Natural killer cell (primary cell): ENCODE measurements at places on chromosomes 4 and X. TPM values are rescaled to one million over a fixed set of nuclear protein-coding genes. Genes with fewer than 3 reads are reported as not detected.

The FANCB gene
- total RNA-seq = 7.8 TPM

DNA sequence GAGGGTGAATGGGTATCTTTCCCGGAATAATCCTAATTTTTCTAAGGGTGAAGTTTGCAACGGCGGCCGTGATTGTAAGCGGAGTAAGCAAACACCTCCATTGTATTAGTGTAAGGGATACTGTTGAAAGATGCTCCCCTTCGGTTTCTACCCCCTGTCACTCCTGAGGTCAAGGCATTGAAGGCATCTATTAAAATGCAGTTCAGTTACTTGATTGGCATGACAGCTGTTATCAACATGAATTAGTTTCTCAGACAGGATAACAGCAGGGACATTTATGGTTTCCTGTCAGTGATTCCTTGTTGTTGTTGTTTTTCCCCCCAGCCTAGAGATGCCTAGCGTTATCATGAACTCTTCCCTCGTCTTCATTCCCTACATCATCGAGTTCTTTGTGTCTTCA is 552 bp downstream of the SLC25A14 start:
- no peak for DNase-seq

GRCh38 chr4:9811806-9812205 is 30.4 kb downstream of the DRD5 start:
- no peak for DNase-seq

GRCh38 chrX:137067147-137067546 is 33.4 kb upstream of the GPR101 start:
- DNase-seq = no peak

GRCh38 chr4:37568489-37568888 is 117.7 kb downstream of the RELL1 start:
- DNase-seq = no peak

DNA sequence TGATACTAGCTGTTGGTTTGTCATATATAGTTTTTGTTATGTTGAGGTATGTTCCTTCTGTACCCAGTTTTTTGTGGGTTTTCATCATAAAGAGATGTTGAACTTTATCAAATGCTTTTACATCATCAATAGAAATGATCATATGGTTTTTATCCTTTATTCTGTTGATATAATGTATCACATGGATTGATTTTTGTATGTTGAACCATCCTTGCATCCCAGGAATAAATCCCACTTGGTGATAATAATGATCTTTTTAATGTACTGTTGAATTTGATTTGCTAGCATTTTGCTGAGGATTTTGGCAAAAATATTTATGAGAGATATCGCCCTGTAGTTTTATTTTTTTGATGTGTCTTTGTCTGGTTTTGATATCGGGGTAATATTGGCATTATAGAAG is 22.5 kb upstream of the NAA11 start:
- DNase-seq = no peak

DNA sequence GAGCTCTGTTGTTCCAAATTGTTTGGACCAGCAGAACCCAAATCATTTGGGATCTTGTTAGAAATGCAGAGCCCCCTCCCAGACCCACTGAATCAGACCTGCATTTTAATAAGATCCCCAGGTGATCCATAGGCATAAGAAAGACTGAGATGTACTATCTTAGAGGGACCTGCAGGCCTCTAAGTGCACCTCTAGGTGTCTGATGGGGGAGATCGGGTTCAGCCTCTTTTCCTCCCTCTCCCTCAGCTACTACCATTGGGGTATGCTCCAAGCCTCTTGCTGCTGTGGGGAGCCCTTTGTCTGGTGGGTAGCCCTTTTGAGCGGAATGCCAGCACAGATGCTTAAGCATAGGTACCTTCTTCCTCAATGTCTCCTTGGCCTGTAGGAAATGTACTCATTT is 63.8 kb upstream of the RPS6KA3 start:
- no peak for DNase-seq

DNA sequence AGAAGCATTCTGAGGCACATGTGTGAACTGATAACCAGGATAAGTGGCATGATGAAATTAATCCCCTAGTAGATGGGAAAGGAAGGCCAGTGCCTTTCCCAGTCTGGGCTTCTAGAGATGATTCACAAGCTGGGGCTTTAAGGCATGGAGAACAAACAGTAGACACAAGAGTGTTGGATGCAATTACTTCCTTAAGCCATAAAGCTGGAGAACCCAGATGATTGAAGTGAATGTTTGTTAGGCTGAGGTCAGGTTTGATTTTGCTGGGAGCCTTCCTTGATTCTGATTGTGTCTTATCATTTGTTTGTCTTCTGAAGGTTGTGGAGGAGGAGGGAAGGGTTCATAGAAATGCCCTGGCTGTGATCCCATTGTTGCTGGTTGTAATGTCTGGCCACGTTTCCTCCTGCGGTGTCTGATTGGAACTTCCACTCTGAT is 125.2 kb downstream of the NHS start:
- no peak for DNase-seq

DNA sequence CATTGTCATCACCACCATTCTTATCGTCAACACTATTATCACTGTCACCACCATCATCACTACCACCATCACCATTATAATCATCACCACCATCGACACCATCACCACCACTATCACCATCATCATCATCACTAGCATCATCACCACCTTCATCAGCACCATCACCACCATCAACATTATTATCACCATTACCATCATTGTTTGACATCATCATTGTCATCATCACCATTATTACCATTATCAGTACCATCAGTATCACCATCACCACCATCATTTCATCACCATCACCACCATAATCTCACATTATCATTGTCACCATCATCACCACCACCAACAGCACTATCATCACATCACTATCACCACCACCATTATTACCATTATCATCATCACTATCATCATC is 47.5 kb upstream of the NKX1-1 start:
- DNase-seq = no peak

- DNase-seq = no peak
Observed at GRCh38 chr4:152360045-152360410, 175.9 kb downstream of the FBXW7 start.

The AP1S2 gene
- total RNA-seq = 25.9 TPM

The IL2RG gene
- total RNA-seq = 550 TPM

DNA sequence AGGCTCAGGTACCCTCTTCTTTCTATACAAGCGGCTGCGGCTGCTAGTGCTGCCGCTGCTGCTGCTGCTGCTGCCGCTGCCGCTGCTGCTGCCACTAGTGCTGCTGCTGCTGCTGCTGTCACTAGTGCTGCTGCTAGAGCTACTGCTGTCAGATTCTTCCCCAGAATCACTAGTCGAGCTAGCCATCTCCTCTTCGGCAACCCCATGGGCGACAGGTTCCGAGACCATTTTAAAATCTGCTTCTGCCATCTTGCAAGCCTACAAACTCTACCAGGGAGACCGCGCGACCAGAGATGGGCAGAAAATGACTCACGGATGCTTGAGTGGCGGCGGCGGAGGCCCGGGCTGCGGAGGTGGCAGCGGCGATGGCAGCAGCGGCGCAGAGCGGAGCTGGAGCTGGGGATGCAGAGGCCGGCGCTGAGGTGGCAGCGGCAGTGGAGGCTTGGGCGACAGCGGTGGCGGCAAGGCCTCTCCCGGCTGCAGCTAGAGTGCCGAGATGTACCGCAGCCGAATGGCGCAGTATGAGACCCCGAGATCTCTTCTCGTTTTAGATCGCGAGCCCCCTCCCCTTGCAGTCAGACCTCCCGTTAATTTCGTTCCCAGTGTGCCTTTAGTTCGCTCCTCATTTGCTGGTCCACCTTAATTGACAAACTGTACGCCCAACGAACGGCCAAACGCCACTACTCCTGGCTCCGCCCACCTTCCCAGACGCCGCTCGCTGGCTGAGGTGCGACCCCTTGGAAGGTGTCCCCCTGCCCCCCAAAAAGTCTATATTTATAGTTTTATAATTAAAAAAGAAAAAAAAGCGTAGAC is at the start of gene NAP1L3:
Gene NAP1L3, minus strand, starts transcription at position 523 of the 813 bp plus-strand sequence. Its CDS starts 274 bp downstream, at position 249.
- peak; percentile 73 for DNase-seq

- DNase-seq = no peak
Observed at GRCh38 chr4:153275380-153276276, 68.9 kb upstream of the MND1 start.

The PLRG1 gene
- total RNA-seq = 62.3 TPM

DNA sequence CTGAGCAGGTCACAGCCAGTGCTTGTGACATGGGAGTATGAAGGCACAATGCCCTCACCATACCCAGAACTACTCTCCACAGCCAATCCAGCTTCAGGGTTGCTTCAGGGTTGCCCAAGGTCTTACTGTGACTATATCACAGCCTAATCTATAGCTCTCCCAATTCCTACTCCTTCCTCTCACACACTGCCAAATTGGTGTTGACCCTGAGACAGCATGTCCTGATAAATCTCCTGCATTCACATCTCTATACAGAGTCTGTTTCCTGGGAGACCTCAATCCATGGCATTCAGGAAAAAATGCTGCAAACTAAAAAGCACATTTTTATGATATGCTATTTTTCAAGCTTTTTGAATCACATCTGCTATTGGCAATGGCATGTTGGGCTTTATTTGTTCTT is 456.7 kb downstream of the GRID2 start:
- no peak for DNase-seq

- DNase-seq = no peak
Observed at GRCh38 chrX:9677098-9677739, 88.4 kb downstream of the GPR143 start.

The PPP2R2C gene
- total RNA-seq = not detected

DNA sequence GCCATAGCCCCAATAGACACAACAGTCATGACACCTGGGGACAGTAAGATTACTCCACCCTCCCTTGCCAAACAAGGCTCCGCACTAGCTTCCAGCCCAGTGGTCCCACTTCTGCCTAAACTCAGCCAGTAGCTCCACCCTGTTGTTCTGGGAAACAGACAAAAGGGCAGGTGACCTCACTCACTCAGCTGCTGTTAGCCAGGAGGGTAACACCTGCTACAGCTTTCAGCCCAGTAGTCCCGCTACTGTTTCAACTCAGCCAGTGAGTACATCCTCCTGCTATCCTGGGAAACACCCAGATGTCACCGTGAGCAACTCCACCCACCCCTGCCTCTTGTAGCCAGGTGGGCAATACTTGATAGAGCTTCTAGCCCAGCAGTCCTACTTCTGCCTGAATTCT is 162.7 kb upstream of the CPXCR1 start:
- DNase-seq = no peak

GRCh38 chr4:151430740-151431457 is 21.9 kb downstream of the FHIP1A start:
- DNase-seq = no peak

- no peak for DNase-seq
Observed at GRCh38 chrX:35699642-35700041, 98.5 kb upstream of the MAGEB16 start.

- no peak for DNase-seq
Observed at GRCh38 chr4:169372791-169373190, 102.0 kb upstream of the SH3RF1 start.

The FAM114A1 gene
- total RNA-seq = 0.70 TPM

- DNase-seq = no peak
Observed at GRCh38 chrX:41973208-41973607, 49.9 kb upstream of the CASK start.

- DNase-seq = no peak
Observed at GRCh38 chr4:21992330-21992729, 43.8 kb upstream of the KCNIP4 start.

The PPP1R2C gene
- total RNA-seq = 0.72 TPM

The WAS gene
- total RNA-seq = 141 TPM

The AGA gene
- 16.6 TPM for total RNA-seq

DNA sequence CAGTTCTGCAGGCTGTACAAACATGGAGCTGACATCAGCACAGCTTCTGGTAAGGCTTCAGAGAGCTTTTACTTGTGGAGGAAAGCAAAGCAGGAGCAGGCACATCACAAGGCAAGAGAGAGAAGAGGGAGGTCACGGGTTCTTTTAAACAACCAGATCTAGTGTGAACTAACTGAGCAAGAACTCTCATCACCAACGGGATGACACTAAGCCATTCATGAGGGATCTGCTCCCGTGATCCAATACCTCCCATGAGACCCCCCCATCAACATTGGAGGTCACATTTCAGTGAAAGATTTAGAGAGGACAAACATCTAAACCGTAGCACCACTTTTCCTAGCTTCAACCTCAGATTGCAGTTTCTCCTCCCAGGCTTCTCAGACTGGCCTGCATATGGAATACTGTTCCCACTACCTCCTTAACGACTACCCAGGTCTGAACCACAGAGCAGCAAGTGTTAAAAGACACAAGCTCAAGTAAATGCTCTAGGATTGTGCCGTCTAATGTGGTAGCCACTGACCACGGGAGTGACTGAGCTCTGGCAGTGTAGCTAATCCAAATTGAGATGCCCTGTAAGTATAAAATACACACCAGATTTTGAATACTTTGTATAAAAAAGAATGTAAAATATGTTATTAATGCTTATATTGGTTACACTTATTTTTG is 192.7 kb downstream of the PTTG2 start:
- DNase-seq = no peak

GRCh38 chrX:124226129-124226528 is 106.3 kb upstream of the TEX13D start:
- no peak for DNase-seq

DNA sequence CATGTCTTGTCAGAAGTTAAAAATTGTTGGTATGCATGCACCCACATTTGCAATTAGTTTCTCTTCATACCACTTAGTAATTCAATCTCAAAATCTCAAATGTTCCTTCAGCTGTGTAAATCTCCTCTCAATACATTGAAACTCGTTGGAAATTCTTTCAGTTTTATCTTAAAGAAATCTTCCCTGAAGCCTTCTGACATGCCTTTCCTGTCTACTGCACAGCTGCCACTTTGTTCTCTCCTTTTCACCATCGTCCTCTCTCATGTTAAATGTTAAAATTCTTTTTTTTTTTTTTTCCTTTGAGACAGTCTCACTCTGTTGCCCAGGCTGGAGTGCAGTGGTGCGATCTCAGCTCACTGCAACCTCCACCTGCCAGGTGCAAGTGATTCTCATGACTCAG is 30.9 kb downstream of the MCUB start:
- DNase-seq = no peak

The SLIT2 gene
- total RNA-seq = not detected

GRCh38 chrX:110415440-110416170 is 57.0 kb downstream of the RTL9 start:
- DNase-seq = no peak

DNA sequence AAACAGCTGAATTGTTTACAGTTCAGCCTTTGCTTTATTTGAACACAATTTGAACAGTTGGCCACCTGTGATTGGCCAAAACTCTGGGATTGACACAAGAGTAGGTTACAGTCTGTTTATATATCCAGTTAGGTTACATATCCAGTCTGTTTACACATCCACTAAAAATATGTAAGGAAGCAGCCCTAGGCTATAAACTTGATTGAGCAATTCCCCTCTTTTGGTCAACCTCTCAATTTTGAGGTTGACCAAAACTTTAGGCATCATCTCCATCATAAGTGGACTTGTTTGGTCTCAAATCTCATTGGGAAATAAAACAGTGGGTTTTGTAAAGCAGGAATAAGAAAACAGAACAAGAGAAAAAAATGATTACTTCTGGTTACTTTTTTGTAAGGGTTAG is 190.8 kb downstream of the SPATA18 start:
- no peak for DNase-seq
